Activated CD8-positive, alpha-beta memory T cell treated with anti-CD3 and anti-CD28 coated beads, Interleukin-2, amount 10 ng/mL, durations not matched to agents 7 days and 5 days (primary cell): ENCODE measurements at places on chromosomes 3 and 15.

- no peak for DNase-seq
These were observed 215.6 kb upstream of the VEPH1 start for GRCh38 chr3:157718800-157719199.

DNA sequence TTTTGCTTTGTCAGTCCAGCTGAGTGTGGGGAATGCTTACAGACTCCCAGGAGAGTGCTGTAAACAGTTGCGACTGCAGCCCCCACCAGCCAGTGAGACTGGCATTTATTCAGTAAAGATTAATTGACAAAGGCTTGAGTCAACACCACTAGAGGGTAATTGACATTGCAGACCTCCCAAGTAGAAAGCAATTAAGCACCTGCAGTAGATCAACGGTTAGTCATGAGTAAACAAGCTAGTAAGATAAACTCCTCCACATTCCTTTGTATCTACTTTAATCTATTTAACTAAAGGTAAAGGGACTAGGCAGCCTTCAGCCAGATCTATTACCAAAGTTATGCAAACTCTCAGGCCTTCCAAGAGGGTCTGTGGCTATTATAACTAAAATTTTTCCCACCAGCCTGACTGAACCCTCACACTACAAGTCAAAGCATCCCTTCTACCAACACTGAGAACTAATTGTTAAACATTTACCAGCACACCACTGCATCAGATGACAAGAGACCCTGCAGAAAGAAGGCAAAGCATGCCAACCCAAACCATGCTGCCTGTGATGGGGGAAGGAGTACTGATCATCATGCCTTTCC, 30.5 kb upstream of the GALNT15 start:
- DNase-seq = no peak

DNA sequence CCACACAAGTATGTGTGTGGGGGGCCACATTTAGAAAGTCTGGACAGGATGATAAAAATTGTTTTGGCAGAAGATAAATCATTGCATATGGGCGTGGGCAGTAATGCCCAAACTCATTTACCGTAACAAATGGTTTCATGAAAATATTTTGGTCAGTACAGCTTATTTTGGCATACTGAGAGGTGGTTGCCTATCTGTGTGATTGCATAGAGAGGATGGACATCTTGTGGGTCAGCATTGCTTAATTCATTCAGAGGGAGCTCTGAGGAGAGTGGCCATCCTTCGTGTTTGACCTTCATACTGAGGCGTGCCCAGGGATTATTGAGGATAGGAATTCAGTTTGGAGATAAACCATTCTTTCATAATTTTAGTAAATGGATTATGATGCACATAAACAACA, 162.5 kb downstream of the GAP43 start:
- DNase-seq = no peak

- DNase-seq = peak; percentile 46
These were observed 189.8 kb downstream of the PLCL2 start for GRCh38 chr3:17074559-17074958.

- DNase-seq = no peak
These were observed 5.6 kb downstream of the ZBED2 start for GRCh38 chr3:111589303-111590142.

GRCh38 chr15:97386940-97387339, 573.6 kb upstream of the ARRDC4 start:
- DNase-seq = no peak

GRCh38 chr15:100623301-100623700, 20.9 kb downstream of the ASB7 start:
- no peak for DNase-seq

GRCh38 chr15:64490598-64491259, 30.4 kb downstream of the ZNF609 start:
- no peak for DNase-seq

GRCh38 chr3:41118461-41119390, 80.6 kb upstream of the CTNNB1 start:
- DNase-seq = no peak

GRCh38 chr3:172709774-172710663, 848 bp downstream of the NCEH1 start:
- no peak for DNase-seq

- no peak for DNase-seq
These were observed 289.7 kb upstream of the TPRG1 start for GRCh38 chr3:188881954-188882641.

- DNase-seq = no peak
These were observed 408.3 kb downstream of the MCTP2 start for GRCh38 chr15:94639701-94640100.

GRCh38 chr3:62161371-62161770, 212.0 kb downstream of the FEZF2 start:
- DNase-seq = no peak

- no peak for DNase-seq
These were observed 45.0 kb upstream of the WWTR1 start for GRCh38 chr3:149702691-149703441.

DNA sequence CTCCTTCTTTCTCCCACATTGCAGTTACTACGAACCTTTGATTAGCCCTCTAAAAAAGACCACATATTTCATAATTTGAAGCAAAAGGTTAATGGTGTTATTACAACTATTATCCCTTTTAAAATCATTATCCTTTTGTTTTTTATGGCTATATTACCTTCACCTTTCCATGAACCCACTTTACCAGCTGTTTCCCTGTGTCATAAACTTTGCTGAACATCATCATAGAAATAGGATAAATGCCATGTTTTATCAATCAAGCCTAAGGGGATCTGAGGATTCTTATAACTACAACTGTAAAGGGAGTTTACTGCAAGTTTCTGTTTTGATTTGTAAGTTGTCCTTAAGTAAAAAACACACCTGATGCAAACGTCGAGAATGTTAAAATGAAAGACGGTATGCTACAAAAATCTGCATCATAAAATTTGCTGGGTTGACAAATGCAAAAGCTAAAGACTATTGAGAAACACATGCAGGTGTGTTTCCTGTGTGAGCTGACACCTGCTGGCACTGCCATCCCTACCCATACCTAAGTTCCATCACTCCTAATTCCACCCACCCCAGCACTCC, 39.1 kb upstream of the ARRDC4 start:
- no peak for DNase-seq

DNA sequence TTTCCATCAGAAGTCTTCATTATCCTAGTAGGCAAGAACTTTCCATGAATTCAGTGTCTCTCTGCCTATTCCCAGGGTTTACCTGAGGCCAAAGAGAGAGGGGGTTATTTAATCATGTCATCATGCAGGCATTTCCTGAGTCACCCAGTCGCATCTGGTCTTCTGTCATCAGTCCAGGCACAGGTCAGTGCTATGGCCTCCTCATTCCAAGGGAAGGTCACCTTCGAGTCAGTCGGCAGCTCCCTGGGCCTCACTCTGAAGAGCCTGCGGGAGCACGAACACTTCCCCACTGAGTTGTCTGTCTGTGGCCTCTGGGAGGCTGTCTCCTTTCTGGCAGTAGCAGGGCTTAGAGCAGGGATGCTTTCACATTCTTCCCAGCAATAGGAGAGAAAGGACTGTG, 26.2 kb upstream of the LRTM1 start:
- DNase-seq = no peak

- no peak for DNase-seq
These were observed 558.6 kb downstream of the TAFA4 start for GRCh38 chr3:68373727-68374126.

DNA sequence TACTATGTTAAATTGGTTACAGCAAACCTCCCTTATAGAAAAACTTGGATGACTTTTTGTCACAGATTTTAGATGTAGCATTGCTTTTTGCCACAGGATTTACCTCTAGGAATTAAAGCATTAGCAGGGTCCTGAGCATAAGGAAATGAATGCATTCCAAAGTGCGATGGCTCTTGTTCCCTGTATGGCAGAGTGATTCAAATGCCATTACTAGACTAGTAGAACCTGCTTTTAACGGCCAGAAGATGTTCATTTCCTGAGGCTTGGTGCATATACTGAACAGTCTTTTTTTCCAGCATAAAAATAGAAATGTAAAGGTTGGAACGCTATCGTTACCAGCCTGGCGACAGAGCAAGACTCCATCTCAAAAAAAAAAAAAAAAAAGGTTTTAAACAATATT, 59.4 kb downstream of the WNT5A start:
- no peak for DNase-seq

DNA sequence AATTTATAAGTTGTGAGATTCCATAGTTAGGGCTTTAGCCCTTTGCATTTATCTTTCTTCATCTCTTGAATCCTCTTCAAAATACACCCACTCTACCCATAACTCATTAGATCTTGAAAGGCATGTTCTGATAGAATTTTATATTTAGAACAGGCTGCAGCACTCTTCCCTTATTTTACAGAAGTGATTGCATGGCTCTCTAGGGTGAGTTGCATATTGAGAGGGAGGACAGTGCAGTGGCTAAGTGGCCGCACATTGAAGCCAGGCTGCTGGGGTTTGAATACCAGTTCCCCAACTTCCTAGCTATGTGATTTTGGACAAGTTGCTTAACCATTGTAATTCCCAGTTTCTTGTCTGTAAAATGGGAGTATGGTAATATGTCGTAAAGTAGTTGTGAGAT, 2.5 kb downstream of the CD86 start:
- DNase-seq = no peak

GRCh38 chr3:82044930-82045705, 283.7 kb upstream of the GBE1 start:
- DNase-seq = no peak

- no peak for DNase-seq
These were observed 3.2 kb downstream of the MAPKBP1 start for GRCh38 chr15:41777421-41777973.

- DNase-seq = peak; percentile 74
These were observed 25.2 kb downstream of the OXNAD1 start for GRCh38 chr3:16290007-16290826.

DNA sequence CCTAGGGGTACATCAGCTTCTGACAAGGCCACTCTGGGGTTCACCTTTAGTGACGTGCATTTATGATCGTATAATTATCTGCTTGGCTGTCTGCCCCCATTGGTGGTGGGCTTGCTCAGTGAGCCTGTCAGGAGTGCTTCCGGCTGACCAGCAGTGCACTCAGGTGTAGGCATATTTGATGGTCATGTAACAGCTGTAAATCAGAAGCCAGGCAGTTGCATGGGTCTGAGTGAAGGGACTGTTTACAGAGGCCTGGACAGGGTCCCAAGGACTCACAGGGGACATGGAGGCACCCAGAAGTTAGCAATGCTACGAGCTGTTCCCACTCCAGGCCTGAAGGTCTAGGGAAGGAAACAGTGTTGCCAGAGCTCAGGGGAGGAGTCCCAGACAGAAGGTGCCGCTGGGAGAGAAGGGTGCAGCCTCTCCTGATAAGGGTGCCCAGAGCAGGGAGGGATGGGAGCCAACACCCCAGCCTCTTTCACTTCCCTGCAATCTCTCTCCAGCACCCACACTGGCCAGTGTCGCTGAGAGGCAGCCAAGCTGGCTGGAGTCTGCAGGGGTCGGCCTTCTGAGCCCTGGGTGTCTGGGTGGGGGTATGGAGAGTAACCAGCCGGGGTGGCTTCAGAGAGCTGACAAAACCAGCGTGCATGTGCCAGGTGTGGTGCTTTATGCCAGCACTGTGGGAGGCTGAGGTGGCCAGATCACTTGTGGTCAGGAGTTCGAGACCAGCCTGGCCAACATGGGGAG, 61.3 kb upstream of the PRR23E start:
- peak; percentile 23 for DNase-seq

GRCh38 chr3:35639254-35640186, at the start of gene ARPP21:
Gene ARPP21, plus strand, starts transcription at chr3:35639525. Its CDS starts 42,227 bp downstream, at chr3:35681752.
- no peak for DNase-seq

DNA sequence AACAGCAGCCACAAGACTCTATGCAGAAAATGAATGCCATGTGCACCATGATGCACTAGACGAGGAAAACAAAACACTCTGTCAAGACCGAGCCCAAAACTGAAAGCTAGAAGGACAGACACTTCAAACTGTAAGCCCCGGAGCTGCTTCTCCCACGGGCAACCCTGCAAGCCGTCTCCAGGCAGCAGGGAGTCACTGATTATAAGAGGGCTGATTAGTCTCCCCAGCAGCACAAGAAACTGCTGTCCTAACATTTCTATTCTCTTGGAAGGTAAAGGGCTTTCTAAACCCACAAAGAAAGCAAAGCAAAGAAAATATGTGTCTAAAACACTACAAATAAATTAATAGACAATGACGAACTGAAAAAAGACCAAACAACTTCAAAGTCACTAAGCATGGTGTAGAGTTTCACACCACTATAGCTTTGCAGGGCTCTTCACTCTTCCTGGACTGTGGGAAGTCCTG, 15.5 kb downstream of the TBC1D2B start:
- peak; percentile 71 for DNase-seq

DNA sequence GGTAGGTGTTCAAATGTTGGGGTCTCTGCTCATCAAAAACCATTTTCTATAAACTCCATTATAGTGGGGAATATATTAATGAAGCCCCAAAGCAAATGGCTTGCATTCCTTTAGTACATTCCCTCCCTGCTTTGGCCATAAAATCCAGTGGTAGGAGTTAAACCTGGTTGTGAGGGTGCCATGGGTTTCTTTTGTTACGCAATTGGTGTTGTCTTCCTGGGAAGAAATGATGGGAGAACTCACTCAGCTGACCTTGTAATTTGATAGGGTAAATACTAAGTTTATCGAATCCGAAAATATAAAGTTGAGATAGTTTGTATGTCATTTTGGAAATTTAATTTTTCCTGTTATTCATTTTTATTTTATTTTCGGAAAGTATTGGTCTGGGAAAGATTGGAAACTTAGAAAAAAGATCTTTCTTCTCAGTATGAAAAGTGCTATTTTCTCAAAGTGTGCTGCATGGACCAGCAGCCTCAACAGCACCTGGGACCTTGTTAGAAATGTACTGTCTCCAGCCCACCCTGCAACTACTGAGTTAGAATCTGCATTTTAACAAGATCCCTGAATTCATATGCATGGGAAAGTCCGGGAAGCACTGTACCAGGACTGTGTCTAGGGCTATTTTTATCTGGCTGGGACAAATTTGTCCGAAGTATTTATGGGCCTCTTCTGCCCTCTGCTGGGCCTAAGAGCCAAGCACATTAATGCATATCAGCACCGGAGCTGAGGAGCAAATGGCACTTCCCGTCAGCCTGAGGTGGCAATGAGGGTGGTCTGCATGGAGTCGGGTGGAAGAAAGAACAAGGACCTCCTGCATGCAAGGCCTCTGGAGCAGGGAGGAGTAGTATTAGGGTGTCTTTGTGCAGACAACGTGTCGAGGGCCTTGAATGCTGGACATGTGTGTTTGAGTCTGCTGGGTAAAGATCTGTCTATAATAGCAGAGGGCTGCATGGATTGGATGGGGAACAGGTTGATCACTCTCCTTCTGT, 54.7 kb downstream of the FAM81A start:
- DNase-seq = peak; percentile 66

GRCh38 chr15:84982301-84982920, 755 bp downstream of the PDE8A start:
- peak; percentile 60 for DNase-seq

- no peak for DNase-seq
These were observed 246.0 kb downstream of the EPHA3 start for GRCh38 chr3:89353465-89353864.

- DNase-seq = no peak
These were observed 156.4 kb upstream of the CBLB start for GRCh38 chr3:106025151-106025722.

- no peak for DNase-seq
These were observed 39.9 kb downstream of the NKIRAS1 start for GRCh38 chr3:23876923-23877322.

GRCh38 chr3:24351779-24352469, 142.7 kb downstream of the THRB start:
- no peak for DNase-seq

GRCh38 chr15:63155486-63155885, 1.8 kb downstream of the RPS27L start:
- no peak for DNase-seq

GRCh38 chr3:107218864-107219269, 158.4 kb upstream of the CCDC54 start:
- no peak for DNase-seq
